ENCODE measurements at places on chromosomes 1 and 21.

- no peak for DNase-seq
Measured at GRCh38 chr1:218401998-218402785, 57.1 kb downstream of the TGFB2 start.

GRCh38 chr1:24591781-24592180, 35.9 kb downstream of the NCMAP start:
- DNase-seq, result no peak

DNA sequence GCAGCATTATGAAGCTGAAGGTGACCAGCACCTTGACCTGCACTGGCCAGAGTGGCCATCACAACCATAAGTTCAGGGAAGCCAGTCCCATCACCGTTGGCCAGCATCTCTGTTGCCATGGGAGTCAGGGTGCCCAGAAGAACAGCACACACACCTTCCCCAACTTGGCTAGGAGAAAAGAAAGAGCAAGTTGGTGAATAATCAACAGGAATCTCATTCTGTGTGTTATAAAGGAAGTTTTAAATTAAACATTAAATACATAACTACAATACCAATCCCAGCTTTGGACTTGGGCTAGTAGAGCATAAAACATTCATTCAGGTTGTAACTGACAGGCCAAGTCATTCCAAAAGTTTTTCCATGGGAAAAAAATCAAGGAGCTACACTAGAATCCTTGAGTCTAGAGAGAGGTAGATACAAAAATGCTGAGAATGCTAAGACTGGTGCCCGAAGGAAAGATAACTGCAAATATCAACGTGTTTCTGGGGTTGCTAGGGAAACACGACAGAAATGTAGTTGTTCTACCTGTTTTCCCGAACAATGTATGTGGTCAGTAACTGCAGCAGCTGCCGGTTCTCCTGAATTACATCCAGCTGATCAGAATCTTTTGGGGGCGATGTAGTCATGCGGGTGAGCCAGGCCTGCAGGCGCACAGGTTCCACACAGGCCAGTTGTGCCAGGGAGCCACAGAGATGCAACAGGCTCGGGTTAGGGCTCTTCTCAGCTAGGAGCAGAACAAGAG, 45.6 kb downstream of the UBR4 start:
- DNase-seq, result no peak

DNA sequence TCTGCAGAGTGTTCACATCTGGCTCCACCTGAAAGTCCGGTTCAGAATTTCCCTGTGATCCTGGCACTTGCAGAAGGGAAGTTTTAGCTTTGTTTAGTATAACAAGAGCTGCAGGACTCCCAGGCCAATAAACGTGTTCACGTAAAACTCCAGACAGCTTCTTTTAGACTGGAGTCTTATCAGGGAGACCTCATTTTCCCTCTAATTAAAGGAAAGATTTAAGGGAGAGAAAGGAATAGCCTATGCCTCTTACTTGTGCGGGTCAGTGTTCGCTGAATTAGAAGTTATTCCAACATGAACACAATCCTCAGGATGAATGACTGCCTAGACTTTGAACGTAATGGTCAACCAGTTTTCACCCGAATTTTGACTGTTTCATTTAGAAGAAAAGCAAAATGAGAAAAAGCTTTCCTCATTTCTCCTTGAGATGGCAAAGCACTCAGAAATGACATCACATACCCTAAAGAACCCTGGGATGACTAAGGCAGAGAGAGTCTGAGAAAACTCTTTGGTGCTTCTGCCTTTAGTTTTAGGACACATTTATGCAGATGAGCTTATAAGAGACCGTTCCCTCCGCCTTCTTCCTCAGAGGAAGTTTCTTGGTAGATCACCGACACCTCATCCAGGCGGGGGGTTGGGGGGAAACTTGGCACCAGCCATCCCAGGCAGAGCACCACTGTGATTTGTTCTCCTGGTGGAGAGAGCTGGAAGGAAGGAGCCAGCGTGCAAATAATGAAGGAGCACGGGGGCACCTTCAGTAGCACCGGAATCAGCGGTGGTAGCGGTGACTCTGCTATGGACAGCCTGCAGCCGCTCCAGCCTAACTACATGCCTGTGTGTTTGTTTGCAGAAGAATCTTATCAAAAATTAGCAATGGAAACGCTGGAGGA, 202.1 kb upstream of the SGIP1 start:
- DNase-seq, result no peak

DNA sequence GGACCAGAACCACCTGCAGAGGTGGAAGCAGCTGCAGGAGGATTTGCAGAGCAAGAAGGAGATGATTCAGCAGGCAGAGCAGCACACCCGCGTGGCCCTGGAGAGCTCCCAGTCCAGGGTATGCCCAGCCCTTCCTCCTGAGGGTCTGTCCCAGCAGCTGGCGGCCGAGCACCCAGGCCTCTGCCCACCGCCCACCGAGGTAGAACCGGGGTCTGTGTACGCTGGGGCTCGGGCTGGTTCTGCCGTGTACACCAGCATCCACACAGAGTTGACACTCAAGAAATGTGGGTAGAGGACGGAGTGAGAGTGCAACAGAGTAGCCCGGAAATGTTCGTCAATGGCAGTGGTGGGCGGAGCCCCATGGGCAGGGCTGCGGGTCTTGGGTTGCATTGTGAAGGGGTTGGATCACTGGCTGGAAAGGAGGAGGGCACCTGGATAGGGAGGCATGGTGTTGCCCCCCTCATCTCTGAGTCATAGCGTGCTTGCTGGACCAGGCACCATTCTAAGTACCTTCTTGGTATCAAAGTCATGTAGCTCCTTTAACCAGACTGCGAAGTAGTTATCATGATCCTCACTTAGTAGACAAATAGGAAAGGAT, 5.1 kb upstream of the SMIM1 start:
- DNase-seq, result no peak

DNA sequence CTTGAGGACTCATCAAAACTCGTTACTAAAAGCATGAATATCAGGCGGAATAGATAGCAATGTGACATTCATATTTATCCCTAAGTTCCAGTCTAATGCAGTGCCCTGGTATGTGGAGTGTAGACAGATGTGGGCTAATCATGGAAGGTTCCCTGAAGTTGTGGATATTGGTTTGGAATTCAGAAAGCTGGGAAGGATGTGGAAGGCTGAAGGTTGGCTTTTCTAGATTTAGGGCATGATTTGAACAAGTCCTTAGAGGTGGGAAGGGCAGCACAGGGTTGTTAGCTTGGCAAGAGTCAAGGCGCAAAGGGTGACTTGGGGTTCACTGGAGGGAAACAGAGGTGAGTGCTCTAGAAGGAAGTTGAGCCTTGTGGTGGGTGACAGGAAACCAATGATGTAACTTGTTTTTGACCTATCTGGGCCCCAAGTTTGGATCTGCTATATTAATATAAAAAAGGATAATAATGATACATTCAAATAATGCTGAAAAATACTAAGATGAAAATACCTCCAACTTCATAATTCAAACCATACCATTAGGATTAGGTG, 21.9 kb downstream of the LGALS8 start:
- no peak for DNase-seq

- no peak for DNase-seq
Measured at GRCh38 chr1:17360272-17360956, 11.6 kb upstream of the PADI6 start.

- DNase-seq, result no peak
Measured at GRCh38 chr1:4319496-4319895, 334.9 kb upstream of the AJAP1 start.

GRCh38 chr1:94411237-94411636, 7.0 kb upstream of the ABCD3 start:
- DNase-seq, result no peak

DNA sequence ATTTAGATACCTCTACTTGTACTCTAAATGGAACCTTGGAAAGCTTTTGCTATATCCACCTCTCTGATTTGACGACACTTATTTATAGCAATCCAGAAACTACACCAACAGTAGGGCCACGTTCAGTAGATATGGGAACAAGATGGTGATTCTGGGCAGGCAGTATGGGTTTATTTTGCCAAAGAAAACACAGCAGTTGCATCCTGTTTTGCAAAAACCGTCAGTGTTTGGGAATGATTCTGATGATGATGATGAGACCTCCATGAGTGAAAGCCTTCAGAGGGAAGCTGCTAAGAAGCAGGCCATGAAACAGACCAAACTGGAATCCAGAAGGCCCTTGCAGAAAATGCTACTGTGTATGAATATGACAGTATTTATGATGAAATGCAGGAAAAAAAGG, 41.5 kb upstream of the NEXN start:
- DNase-seq, result no peak

- DNase-seq, result no peak
Measured at GRCh38 chr1:99544328-99544727, 101.6 kb upstream of the PALMD start.

DNA sequence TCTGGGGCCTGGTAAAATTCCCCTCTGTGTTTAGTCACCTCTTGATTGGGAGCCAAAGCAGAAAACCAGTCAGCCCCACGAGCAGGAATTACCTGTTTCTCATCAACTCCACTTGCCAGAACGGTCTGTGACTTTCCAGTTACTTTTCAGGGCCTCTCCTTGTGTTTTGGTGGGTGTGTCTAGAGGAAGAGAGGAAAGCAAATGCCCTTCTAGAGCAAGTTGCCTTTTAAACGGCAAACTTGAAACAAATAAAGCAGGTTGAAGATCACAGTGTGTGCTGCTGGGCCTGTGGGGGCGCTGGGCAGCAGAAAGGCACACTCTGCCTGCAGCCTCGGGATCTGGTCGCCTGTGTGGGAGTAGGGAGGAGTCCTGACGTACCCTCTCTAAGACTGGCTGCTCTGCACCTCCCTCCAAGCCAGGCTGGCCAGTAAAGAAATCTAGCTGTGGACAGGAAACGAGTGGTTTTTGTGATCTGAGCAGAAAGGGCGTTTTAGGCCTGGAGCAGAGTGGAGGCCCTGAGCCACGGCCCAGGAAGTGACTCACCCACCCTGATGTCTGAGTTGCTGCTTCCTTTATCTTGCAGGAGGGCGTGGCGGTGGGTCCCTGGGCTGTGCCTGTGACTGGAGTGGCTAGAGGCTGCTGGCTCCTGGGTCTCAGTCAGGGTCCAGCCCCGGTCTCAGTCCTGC, 11.1 kb upstream of the S100A11 start:
- peak; percentile 81 for DNase-seq

- DNase-seq, result no peak
Measured at GRCh38 chr1:214943054-214943453, 139.5 kb upstream of the KCNK2 start.

DNA sequence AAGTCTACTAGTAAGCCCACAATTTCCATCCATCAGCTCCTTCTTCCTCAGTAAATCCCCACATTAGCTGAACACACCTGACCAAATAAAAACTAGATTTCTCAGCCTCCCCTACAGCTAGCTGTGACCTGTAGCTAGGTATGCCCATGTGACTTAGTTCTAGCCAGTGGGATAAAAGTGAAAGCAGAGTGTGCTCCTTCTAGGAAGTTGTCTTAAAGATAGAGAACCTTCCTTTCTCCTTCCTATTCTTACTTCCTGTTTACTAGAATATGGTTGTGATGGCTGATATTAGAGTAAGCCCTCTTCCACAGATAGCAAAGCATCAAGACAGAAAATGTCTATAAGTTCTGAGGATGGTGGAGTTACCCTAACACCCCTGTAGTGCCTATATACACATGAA, 67.0 kb downstream of the PIK3R3 start:
- DNase-seq, result no peak

- DNase-seq, result no peak
Measured at GRCh38 chr1:56287721-56288120, 291.6 kb downstream of the PLPP3 start.

- DNase-seq, result peak; percentile 74
Measured at GRCh38 chr1:155322953-155323728, 2.4 kb downstream of the RUSC1 start.

DNA sequence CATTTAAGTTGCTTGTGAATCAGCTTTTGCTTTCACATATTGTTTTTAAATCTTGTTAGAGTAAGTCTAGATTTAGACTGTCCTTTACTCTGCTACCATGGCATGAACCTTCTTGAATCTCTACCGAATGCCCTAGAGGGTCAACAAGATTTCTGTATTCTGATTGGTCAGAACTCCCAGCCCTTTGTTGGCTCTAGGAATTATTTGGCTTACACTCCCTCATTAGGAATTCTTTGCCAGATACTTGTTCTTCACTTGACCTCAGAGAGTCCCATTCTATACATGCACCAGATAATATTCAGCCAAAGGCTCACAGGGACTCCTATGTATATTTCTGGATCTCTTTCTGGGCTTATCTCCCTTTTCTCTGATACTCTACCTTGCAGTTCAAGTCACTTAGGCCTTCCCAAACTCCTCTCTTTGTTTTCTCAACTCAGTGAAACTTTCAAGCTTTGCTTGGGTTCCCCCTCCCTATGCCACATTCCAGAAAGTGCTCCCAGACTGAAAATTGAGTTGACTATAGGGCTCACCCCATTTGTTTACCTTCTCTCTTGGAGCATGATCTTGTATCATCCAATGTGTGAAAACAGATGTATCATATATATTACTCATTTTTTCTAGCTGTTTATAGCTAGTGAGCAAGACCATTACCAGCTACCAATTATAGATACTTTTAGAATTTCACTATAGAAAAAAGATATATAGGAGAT, 405.0 kb downstream of the PLPP3 start:
- DNase-seq, result no peak

GRCh38 chr1:12433323-12434053, 184.5 kb downstream of the DHRS3 start:
- DNase-seq, result no peak

DNA sequence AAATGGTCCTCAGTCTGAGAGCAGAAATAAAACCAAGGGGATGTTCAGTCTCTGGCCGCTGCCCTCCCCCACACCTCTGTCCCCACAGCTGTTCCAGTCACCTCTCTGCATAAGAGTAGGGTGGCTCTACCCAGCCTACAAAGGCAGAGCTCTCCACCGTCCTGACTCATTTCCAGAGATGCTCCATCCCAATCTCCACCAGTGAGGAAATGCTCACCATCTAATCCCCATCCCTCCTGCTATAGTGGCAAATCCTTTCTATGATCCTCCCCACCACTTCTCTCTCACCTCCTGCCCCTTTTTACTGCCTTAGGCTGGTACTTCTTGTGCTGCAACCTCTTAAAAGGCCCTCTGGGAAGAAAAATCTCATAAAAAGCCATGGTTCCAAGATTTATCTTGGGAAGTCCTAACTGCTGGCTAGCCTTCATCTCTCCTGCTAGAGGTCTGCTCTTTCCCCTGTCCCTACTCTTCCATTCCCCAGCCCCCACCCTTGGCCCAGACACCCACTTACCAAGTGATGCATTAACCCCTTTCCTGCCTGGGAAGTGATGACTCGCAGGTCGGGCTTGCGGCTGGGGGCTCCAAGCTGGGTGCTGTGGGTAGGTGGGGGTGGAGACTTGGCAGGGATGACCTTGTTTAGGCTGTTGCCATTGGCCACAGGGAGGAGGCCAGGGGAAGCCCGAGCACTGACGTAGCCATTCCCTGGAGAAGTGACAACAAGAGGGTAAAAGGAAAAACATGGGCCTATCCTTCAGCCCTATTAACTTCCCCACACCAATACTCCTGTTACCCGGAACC, 23.9 kb downstream of the MEF2D start:
- DNase-seq, result no peak

DNA sequence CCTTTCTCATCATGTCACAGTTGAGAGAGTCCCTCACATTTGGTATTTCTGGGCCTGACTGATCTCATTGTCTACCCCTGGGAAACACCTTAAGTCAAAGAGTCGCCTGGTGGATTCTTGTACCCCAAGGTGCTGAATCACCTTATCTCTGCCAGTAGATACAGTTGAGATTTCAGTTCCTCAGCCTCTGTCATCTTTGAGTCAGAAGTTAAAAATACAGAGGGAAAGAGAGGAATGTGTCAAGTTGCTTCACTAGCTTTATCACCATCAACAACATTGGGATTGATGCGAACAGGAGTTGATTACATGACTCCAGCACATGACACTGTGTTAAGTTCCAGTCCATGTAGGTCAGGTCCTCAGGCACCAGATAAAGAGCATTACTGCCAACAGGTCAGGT, 513.0 kb downstream of the NUF2 start:
- DNase-seq, result no peak

All from activated T-helper 1 cell treated with Interleukin-2 at 50 U/mL for 16 hours (primary cell).